ENCODE measurements at places on chromosomes 12 and 14.

- peak; percentile 47 for DNase-seq
Observed at GRCh38 chr12:105322070-105322469, 8.4 kb upstream of the C12orf75 start.

DNA sequence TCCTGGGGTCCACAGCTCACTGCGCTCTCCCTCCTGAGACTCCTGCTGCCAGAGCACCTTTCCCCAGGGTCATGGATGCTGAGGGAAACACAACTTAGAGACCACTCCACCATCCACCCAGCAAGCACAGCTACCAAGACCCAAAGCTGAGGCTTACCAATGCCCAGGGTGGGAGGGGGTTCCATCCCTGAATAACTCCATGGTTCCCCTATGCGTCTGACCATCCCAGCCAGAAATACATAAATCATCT is 36.3 kb downstream of the DAD1 start:
- no peak for DNase-seq

- peak; percentile 70 for DNase-seq
Observed at GRCh38 chr14:52961060-52961639, 10.3 kb upstream of the FERMT2 start.

DNA sequence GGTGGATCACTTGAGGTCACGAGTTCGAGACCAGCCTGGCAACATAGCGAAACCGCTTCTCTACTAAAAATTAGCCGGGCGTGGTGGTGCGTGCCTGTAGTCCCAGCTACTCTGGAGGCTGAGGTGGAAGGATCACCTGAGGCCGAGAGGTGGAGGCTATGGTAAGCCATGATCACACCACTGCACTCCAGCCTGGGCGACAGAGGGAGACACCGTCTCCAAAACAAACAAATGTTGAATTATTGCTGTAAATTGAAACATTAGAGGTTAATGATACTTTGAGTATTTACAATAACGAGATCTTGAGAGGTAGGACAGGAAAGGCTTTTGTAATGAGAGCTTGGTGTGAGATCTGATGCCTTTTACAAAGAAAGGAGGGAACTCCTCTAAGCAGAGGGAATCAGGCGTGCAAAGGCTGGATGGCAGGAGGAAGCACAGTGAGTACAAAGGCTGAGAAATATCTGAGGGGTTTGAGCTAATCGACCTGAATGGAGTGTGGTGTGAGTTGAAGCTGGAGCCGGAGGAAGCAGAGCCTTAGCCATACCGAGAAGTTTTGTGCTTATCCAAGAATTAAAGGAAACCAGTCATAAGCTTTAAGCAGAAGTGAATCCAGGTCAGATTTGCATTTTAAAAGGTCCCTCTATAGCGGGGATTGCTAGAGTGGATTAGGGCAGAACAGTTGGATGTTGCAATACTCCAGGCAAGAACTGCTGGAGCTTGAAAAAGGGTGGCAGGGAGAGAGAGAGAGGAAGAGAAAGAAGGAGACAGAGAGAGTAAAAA is 1.1 kb downstream of the RHNO1 start:
- peak; percentile 32 for DNase-seq

DNA sequence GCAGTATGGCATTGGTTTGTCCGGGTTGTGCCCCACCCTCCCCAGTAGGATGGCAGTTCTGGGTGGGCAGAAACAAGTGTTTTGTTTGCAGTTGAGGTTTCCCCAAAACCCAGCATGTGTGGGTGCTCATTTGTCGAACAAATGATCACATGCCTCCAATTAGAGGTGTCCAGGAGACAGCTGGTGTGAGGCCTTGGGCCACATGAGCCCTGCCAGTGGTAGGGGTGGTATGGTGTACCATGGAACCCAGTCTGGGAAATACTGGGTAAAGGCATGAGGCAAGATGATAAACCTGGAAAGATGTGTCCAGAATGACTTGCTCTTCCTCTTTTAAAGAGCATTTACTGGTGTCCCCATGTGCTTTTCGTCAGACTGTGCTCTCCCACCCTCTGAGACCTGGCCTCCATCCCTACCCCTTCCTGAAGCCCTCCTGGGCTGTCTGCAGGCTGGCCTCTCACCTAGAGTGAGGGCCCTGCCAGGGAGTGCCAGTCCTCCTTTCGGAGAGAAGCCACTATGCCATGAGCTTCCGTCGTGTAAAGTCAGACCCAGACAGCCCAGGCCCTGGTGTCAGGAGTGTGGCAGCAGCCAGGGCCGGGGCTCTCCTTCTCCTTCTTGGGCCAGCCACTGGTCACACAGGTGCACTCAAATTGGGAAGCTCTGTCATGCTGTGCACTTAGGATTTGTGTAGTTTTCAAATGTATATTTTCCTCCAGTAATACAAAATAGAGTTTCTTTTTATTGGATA is 17.6 kb downstream of the ANKRD9 start:
- DNase-seq = no peak

GRCh38 chr12:46368138-46368537 is 4.4 kb downstream of the SLC38A2 start:
- peak; percentile 29 for DNase-seq

- no peak for DNase-seq
Observed at GRCh38 chr12:111686574-111687105, 787 bp downstream of the ACAD10 start.

- DNase-seq = no peak
Observed at GRCh38 chr12:24229031-24229700, 279.7 kb upstream of the SOX5 start.

DNA sequence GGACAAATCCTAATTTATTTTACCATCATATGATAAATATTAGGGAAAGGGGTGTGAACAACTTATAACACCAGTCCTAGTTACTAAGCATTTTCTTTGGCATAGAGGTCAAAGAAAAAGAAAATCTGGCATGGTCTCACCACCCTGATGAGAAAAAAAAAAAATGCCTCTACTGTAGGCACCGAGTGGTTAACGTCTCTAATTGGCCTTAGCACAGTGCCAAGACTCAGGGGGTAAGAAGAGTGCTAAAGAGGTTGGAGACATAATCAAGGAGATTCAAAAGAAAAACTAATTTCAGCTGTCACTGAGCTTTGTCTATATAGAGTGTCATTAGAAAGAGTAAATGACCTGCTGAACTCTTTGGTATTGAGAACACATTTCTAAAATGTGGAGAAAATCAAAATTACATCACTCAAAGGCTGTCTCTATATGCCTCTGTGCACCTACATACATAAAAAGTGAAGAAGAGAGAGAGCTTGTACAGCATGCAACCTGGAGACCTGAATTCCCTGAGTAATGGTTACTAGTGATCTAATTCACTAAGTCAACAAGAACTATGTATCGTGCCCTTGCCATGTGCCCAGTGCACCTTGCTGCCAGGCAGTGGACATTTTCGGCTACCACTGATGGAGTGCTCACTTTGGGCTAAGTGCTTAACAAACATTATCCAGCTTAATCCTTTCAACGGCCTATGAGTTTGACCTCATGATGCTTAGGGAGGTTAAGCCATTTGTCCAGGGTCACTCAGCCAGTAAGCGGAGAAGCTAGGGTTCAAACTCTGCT is 113.8 kb upstream of the G2E3 start:
- no peak for DNase-seq

- DNase-seq = no peak
Observed at GRCh38 chr14:103078860-103079587, 5.0 kb upstream of the LBHD2 start.

GRCh38 chr14:45065956-45066355 is 18.0 kb upstream of the PRPF39 start:
- no peak for DNase-seq

- DNase-seq = peak; percentile 53
Observed at GRCh38 chr12:26701604-26702215, 131.3 kb downstream of the ITPR2 start.

DNA sequence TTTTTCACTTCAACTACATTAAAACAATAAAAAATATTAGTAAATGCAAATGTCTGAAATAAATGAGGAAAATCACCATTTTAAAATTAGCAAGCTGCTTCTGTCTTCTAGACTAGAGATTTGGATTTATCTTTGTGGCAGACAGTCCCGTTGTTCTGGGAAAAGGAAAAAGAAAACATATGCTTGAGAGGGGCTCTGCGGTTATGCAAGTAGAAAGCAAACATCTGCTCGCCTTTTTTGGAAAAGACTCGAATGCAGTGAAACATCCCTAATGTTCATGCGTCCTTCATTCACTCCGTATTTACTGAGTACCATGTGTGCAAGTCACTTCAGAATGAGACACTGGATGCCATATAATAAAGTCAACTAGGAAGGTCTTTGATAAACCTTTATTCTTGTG is 44.9 kb downstream of the IFNG start:
- DNase-seq = no peak

GRCh38 chr12:47561746-47562145 is 144.1 kb downstream of the RPAP3 start:
- peak; percentile 23 for DNase-seq

- no peak for DNase-seq
Observed at GRCh38 chr12:23694920-23695319, 254.6 kb downstream of the SOX5 start.

DNA sequence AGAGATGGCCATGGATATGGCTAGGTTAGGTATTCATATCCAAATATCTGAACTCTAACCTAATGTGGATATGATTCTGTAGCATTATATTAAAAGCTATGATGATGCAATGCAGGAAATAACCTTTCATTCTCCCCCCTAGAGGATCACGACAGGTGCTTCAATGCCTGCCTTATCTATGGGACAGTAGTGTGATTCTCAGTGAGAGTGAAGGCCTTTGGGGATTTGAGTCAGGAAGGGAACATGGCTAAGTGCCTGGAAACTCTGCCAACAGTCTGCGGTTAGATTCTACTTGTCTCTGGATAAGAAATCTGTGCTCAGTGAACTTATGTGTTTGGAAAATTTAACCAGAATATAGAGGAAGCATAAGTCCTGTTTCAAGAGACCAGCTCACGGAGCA is 81.8 kb downstream of the SLC38A1 start:
- peak; percentile 31 for DNase-seq

DNA sequence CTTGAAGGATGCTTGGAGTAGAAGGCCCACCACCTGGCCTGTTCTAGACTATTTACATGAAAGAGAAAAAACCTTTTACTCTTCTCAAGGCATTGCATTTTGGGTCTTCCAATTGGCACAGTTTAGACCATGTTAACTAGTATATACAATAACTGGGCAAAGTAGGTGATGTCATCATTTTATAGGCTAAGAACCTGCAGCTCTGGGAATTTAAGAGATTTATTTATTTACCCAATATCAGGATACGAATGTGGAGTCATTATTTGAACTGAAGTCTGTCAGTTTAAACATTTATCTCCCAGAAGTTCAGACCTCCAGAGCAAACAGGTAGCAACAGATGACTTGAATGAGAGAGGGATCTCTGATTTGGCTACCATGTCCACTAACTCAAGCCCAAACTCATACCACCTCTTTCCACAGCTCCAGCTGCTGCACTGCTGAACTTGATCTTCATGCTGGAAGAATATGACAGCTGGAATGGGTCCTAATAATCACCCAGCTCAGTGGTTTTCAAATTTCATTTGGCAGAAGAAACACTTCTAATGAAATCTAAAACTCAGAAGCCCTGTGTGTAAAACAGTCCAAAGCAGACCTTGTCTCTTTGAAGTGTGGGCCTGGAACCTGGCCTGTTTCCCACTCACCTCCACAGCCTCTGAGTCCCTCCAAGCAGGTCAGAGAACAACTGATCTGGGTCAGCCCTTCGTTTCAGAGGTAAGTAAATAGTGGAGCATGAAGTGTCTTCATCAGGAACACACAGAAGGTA is 179.2 kb downstream of the EMP1 start:
- no peak for DNase-seq

DNA sequence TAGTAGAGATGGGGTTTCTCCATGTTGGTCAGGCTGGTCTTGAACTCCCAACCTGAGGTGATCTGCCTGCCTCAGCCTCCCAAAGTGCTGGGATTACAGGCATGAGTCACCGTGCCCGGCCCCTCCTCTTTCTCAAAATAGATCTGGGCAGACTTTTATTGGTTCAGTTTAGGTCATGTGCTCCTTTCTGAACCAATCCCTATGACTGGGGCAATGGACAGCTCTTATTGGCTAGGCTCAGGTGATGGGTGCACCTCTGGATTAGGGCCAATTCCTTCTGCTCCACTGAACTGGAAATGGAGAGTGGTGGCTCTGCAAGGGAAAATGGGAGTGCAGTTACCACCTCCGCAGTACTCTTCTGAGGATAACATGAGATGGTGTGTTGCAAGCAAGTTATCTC is 6.2 kb upstream of the ATP6V0A2 start:
- DNase-seq = no peak

- DNase-seq = no peak
Observed at GRCh38 chr14:69953266-69953915, 74.2 kb downstream of the SMOC1 start.

GRCh38 chr12:70774055-70774454 is 136.8 kb upstream of the PTPRB start:
- DNase-seq = no peak

DNA sequence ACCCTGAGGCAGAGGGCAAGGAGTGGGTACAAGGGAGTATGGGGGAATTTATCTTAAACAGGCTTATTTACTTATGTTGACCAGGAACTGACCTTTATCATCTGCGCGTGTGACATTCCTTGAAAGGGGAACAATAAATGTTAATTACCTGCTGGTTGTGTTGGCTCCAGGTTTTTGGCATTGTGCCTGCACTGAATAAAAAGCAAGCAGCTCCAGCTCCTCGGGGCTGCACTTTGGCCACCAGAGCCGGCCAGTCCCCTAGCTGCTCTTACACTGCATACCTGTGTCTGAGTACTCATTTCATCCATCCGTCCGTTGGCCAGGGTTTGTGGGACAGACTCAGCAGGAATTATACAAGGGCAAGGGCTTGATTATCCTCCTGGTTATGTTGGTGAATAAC is 68.8 kb upstream of the GTF2A1 start:
- no peak for DNase-seq

DNA sequence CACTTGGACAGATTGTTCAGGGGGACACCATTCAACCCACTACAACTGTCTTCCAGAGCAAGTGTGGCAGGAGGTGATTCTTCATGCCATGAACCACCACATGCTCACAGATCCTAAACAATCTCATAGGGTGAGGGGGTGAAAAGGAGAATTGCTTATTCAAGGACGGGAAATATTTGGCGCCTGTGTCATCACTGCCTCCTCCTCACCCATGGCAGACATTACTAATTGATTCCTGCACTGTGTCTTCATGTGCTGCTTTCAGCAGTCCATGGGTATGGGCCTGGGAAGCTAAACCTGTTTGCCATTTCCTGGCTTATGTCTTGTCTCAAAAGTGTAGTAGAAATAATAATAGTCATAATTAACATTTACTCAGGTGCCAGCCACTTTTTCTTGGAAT is 31.3 kb downstream of the MMAB start:
- peak; percentile 80 for DNase-seq

DNA sequence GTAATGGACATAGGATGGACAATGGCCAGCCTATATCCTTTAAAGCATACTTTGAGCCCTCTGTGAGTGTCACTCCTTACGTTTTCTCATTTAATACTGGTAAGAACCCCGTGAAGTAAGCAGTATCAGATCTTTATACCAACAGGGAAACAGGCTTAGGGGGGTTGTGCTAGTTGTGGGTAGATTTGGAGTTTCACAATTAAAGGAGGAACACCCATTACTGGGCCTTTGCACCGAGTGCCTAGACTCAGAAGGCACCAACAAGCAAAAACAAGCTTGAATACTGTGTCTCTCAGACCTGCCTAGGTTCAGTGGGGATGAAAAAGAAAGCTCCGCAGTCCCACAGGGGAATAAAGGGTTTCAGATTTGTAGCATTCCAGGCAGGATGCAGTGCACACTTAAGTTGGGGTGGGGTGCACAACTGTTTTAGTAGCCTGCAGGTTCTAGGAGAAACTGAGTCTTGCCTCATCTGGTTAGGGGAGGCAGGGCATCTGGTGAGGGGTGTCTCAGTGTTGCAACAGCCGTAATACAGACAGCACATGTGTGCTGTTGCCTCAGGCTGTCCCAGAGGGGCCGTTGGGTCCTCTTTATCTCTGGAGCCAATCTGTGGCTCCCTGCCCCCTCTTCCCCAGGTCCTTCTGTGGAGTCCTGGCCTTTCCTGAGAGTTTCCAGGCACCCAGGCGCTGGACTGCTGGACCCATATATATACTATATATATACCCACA is 51.2 kb downstream of the IRAK3 start:
- DNase-seq = no peak
